Activated naive CD8-positive, alpha-beta T cell treated with anti-CD3 and anti-CD28 coated beads, Interleukin-2, amount 50 U/mL, for 24 hours (primary cell): ENCODE measurements at places on chromosomes 3 and 15.

DNA sequence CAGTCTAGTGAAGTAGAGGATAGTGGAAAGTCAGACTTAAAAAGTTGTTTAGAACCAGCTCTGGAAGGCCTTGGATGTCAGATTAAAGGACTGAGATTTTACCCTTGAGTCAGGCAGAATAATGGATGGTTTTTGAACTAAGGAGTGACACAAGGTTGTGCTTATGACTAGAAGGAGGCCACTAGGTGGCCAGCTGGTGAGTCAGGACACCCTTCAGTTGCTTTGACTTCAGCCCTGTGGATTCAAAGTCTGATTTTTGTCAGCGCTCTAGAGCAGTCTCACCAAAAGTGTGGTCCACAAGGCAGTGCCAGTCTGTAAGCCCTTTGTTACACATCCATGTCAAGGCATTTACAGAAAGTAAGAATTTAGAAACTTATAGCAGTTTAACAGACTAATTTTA, 3.8 kb upstream of the GABPB1 start:
- peak; percentile 33 for DNase-seq

- DNase-seq: no peak
These were observed 63.1 kb downstream of the CDC25A start for GRCh38 chr3:48125013-48125705.

- no peak for DNase-seq
These were observed 1.2 kb upstream of the UROC1 start for GRCh38 chr3:126518779-126519177.

GRCh38 chr3:38039899-38040261, 872 bp downstream of the DLEC1 start:
- no peak for DNase-seq

DNA sequence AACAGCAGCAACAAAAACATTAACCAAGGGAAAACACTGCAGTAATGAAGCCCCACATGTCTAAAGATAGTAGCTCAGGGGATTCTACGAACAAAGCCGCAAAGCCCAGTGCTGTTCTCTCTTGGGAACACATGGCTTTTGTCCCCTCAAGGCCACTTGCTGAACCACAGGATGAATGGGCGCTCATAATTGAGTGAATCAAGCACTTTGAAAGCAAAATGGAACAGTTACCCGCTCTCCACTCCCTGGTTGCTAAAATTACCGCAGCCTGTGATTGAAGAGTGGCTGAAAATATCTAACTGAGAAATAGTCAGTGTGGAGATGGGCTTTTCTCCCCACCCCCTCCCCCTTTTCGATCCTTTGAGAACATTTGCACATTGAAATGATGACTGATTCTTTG, 39.6 kb downstream of the RASGRF1 start:
- no peak for DNase-seq

DNA sequence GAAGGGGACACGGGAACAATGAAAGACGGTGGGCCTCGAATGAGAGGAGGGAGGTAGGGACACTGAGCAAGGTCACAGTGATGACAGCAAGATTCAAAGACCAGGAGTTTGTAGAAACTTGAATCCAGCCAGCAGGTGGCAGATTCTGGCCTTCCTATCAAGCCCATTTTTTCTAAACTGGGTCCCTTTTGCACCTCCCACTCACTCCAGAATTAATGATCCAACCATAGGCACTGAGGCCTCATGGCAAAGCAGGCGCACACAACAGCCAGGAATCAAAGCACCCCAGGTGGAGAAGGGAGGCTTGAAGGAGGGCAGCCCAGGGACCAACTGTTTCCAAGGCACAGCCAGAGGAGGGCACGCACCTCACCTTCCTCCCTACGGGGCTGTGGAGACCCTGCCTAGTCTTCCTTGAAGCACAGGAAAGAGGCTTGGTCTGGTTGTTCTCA, 90.2 kb downstream of the ANP32A start:
- peak; percentile 10 for DNase-seq

GRCh38 chr3:23389089-23389488, 186.0 kb downstream of the UBE2E2 start:
- no peak for DNase-seq

GRCh38 chr3:13115991-13116390, 42.8 kb upstream of the IQSEC1 start:
- no peak for DNase-seq

DNA sequence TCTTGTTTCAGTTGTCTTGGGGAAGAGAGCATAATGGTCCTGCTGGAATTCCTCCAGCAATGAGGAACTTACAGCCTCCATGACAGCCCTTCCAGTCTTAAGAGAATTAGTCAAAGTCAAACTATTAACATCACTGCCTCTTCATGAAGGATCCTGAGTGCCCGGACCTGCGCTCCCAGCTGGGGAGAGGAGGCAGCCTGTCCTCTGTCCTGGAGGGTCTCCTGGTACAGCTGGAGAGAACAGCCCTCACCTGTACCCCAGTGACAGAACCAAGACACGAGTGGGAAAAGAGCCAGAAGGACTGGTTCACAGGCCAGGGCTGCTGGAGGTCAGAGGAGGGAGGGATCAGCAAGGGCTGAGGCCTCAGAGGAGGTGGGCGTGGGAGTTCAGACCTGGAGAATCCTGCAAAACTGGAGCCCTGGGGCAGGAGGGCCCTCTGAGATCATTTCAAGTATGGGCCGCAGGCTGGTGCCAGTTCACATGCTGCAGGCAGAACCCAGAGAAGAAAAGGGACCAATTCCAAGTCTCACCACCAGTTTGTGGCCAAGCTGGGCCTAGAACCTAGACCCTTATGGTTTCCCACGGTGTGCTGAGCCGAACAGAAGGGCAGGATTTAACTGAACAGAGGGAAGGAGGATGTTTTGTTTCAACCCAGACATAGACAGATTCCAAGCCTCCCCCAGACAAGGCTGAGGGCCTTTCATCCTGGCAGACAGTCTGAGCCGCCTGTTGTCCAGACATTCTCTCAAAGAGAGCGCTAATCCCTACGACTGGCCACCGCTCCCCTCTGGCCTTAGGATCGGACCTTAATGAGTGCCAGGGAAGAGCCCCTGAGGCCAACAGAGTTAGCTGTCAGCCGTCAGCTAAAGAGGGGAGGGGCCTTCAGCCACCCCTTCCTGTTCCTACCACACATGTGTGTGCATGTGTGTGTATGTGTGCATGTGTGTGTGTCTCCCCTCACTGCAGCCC, 18.2 kb downstream of the LOXL1 start:
- DNase-seq: no peak

GRCh38 chr15:80536716-80537115, 132.5 kb downstream of the ARNT2 start:
- no peak for DNase-seq

DNA sequence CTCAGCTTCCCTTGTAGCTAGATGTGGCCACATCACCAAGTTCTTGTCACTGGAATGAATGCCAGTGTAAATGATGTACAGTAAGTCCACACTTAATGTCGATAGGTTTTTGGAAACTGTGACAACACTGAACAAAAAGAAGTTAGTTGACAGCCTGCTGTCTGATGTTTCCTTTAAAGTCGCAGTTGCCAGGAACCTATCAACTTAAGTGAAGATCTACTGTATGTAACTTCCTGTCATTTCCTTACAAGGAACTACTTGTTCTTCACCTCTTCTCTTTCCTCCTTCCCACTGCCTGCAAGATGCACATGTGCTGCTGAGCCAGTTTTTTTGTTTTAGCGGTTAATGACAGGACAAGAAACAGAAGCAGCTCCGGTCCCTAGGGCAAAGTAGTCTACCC, 44.6 kb downstream of the HDGFL3 start:
- DNase-seq: no peak

DNA sequence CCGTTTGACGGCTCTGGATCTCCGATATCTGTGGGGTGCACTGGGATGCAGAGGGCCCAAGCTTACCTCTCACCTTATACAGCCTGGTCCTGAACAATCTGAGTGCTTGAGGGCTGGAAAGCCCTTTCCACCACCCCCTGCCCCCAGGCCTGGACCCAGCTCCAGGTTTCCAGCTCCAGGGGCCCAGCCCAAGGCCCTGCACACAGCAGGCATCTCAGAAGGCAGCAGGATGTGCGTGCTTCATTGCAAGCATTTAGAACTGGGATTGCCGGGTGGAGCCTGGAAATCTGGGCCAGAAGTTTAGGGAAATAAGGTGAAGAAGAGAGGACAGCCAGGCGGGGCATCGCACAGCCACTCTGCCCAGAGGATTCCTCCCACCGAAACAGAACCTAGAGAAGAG, 25.6 kb downstream of the CCDC33 start:
- no peak for DNase-seq

DNA sequence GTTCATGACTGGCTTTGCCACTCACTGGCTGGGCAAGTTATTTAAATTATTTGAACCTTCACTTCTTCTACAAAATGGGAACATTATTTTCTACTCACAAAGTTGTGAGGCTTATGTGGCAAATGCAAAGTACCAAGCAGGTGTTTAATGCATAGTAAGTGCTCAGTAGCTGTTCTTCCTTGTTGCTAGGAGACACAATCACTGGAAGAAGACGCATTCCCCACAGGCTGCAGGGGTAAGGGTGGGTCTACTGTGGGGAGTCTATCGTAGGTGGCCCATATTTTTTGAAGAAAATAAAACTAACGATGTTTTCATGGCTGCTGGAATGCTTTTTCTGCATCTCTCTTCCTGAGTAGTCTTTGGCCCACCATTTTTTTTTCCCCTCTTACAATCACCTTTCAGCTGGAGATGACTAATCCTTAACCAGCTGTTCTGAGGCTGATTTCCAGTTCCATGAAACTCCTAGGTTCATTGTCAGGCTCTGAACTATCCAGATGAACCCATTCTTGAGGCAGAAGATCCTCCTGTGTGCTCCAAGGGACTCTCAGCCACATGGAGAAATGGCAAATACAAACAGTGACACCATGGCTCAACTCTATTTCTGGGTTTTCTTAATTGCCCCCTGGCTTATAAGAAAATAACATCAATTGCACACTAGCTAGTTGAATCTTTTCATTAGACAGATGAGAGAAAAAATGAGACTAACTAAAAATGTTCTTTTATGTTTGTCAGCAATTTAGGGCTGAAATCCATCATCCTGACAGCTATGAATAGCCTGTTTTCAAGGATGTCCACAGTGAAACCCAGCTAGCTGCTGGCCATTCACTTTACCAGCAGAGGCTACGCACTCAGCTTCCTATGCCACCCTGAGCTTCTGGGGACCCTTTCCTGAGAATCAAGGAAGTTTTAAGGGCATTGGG, 108.3 kb upstream of the ETV5 start:
- DNase-seq: no peak

GRCh38 chr15:80317389-80318182, 65.6 kb upstream of the CTXND1 start:
- no peak for DNase-seq

- DNase-seq: no peak
These were observed 33.9 kb downstream of the ZBBX start for GRCh38 chr3:167346171-167346570.

DNA sequence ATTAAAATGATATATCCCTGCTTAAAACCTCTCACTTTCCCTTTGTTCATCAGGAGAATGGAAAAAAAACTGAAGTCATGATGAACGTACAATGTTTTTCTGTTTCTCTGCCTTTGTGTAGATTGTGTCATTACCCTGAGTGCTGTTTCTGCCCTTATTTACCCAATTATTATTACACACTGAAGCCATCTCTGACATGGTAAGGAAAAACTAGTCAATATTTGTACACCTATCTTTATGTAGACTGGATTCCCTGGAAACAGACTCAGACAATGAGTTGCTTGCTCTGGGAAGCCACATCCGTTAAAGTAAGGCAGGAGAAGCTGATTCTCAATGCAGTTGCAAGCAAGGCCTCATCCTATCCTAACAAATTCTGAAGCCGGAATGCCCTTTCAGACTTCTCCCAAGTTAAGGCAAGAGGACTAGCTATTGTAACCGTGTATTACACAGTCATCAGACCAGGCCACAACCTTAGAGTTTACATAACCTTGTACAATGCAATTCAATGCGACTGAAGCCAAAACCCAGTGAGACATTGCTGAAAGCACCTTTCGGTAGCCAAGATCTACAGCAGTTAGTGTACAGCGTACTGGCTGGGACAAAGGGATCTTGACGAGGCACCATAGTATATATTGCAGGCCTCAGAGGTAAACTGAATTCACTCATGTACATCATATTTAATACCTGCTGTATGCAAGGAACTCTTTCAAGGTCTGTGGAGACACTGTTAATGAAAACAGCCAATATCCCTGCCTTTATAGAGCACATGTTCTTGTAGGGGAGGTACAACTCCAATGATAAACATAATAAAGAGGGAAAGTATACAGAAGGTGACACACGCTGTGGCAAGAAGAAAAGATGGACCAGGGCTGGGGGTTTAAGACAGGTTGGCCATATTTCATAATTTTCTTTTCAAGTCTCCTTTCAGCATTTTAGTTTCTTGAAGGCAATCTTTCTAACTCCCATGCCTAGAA, 1040.8 kb upstream of the SEMA6D start:
- no peak for DNase-seq

DNA sequence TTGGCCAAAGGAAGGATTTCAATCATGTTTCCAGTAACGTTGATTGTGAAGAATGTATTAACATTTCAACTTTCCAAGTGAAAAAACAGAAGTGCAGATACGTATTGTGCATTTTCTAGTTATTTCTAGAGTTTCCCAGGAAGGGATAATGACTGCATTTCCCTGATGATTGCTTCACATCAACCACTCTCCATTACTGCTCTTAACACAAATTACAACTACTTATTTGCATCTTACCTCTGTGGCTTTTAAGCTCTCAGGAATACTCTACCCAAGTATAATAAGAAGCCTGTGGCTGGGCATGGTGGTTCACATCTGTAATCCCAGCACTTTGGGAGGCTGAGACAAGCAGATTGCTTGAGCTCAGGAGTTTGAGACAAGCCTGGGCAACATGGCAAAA, 582.5 kb downstream of the ZNF385D start:
- no peak for DNase-seq

DNA sequence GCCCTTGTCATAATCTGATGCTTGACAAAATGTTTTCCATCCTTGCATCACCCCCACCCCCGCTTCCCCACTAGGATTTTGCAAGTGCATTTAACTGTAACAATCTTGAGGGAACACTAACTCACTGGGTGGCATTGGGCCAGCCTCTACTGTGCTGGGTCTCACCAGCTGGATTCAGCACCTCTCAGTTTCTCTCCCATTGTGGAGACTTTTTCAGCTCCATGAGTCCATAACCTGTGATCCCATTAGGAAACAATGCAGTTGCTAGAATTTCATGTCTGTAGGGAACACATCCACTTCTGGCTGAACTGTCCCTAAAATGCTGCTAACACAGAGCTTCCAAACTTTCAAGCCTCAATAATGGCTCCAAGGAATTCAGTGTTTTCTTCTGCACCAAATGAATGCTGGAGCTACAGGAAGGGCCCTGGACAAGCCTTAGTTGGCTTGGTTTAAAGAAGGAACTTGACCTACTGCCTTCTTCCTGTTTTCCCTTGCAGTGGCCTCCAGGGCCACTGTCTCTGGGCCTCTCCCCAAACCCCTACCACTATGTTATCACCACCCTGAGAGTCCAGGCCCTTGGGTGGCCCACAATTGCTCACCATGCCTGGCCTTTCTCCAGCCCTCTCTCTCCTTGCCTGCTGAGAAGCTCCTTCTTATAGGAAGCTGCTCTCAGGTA, 15.6 kb downstream of the CYP19A1 start:
- no peak for DNase-seq

GRCh38 chr3:142543307-142543706, 35.2 kb downstream of the ATR start:
- DNase-seq: no peak

- no peak for DNase-seq
These were observed 27.7 kb downstream of the HES1 start for GRCh38 chr3:194163697-194164096.
